ENCODE measurements at places on chromosomes 11 and 22.

DNA sequence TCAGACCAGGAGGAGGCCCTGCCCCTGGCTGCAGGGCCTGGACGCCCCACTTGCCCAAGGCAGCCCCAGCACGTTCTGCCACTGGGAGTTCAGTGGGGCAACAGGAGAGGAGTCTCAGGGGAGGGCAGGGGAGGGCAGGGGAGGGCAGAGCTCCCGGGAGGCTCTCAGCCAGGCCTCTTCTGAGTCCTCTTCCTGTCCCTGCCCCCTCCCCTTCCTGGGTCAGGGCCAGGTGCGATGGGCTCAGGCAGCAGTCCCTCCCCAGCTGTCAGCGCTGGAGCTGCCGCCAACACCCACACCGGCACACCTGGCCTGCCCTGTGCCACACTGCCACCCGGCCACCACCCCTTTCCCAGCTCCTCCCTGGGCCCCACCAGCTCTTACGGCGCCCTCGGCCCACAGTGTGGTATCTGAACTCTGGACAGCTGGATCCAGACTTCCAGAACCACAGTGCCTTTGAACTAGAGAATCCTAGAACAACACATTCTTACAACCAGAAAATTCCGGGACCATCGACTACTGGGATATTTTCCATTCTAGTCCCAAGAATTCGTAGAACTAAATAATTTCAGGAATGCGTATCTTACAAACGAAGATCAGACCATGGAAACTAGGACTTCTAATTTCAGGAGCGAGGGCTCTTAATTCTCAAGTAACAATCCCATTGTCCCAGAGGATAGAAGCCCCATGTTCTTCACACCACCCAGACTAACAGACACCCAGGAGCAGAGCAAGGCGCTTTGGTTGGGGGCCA is 21.8 kb downstream of the RPL3 start:
- no peak for DNase-seq

DNA sequence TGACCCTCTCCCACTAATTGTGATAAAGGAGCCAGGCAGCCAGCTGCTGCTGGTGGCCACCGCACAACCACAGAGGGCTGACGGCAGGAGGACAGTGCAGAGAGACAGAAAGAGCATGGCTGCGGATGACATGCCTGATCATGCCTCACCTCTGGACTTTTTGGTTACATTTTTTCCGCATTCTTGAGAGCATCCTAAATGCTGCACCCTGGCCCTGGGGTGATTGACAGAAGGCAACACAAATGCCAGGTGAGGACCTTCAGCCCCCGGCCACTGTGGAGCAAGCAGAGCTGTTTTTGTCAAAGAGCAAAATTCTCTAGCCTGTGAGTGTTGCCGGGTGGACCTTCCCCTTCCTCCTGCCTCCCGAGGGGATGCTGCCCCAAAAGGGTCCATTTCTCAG is 78.5 kb downstream of the RPS6KA4 start:
- no peak for DNase-seq

DNA sequence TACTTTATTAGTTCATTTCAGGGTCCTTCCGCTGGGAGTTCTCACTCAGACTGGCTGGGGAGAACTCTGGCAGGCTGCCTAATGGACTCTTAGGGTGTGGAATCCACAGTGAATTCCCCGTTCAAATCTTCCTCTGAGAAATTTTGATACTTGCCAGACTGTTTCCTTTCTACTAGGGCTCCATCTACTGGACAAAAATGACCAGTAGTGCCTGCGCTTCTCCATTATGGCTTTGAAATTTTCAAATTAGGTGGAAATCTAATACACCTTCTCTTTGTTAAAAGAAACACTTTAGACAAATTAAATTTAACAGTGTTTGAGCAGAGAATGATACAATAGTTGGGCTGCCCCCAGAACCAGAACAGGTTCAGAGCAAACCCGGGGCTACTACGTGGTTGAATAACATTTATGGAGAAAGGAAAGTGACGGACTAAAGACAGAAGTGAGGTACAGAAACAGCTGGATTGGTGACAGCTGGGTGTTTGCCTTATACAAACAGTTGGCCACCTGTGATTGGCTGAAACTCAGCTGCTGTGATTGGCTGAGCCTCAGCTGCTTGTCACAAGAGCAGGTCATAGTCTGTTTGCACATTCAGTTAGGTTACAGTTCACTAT is 52.9 kb upstream of the FDX1 start:
- no peak for DNase-seq

DNA sequence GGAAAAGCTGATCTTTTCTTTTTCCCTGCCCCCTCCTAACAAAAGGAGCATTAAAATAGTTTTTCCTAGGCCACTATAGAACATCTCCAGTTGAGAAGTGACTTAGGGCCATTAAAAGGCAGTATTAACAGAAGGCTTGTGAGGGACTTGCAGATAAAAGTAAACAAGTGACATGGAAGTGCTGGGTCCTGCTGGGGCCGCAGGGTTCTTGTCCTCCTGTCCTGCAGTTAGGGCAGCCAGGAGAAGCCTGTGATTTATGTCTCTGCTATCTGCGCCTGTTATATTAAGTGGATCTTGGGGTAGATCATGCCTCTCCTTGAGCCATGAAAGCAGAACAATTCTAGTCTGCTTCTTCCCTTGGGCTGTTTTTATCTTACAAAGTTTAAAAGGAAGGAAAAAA is 271.4 kb upstream of the C11orf87 start:
- no peak for DNase-seq

Measured in stimulated activated CD8-positive, alpha-beta memory T cell treated with anti-CD3 and anti-CD28 coated beads, Interleukin-7, amount 100 ng/mL, for 1 hour (primary cell).